Peyer's patch (tissue), 4 donors: ENCODE measurements at places on chromosomes 12 and 14. TPM values are rescaled to one million over a fixed set of nuclear protein-coding genes. Genes with fewer than 3 reads are reported as not detected.

The NPFF gene
- total RNA-seq: not detected

The CLEC4C gene
- total RNA-seq: not detected

The NUMB gene
- total RNA-seq: 105 TPM

The MYBPC1 gene
- 19.4 TPM for total RNA-seq

The FAM181A gene
- total RNA-seq: not detected

The LTB4R gene
- total RNA-seq: 12.9 TPM

The AMDHD1 gene
- total RNA-seq: 2.5 TPM

The NEUROD4 gene
- not detected for total RNA-seq

The CD69 gene
- total RNA-seq: 83.3 TPM

The KLRC2 gene
- total RNA-seq: 1.8 TPM

The MFAP5 gene
- 17.3 TPM for total RNA-seq

- peak; percentile 59 for DNase-seq
Measured at GRCh38 chr14:99995700-99996356, 69.4 kb upstream of the EVL start.

GRCh38 chr12:26097046-26097878, 27.6 kb downstream of the BHLHE41 start:
- peak; percentile 81 for DNase-seq

- DNase-seq: no peak
Measured at GRCh38 chr12:64951944-64952343, 127.5 kb downstream of the TBC1D30 start.

DNA sequence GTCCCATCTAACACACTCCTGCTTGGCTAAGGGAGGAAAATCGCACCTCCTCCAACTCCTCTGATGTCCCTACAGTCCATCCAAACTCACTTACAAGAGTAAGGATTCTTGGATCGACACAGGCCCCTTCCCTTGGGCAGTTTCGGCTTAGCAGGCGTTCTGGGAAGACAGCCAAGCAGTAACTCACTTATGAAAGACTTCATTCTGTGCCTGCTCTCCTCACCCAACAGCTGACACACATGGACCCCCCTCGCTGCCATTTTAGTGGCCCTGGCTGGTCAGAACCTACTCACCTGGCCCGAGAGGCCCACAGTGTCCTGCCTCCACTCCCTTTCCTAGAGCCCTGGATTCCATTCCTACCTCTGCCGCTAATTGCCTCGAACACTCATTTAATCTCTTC, 52.3 kb upstream of the BCL2L14 start:
- no peak for DNase-seq

DNA sequence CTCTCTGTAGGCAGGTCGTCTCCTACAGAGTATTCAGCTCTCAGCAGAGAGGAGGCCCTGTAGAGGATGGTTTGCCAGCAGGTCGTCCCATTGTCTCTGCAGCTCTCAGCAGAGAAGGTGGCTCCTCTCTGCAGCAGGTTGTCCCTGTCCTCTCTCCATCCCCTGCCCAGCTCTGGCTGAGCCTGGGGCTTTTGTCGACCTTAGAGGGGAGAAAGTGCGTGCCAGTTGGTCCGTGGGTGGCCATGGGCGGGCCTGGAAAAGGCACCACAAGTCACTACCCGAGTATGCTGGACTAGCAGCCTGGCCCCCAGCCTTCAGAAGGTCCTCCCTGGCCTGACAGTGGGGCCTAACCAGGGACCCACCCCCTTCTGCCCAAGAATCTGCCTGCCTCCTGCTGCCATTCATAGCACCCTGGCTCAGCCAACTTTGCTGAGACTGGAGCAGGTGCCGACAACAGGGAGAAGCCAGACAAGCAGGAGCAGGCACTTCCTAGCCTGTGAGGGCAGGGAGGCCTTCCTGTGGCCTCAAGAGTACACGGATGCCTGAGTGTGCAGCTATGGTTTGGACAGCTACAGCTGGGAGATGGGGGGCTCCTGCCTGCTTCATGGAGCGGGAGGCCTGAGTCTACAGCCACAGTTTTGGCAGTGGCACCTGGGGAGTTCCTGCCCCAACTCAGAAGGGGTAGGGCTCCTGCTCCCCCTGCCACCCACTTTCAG, 59.7 kb upstream of the KCNH3 start:
- DNase-seq: no peak

- DNase-seq: peak; percentile 80
Measured at GRCh38 chr12:113174461-113175384, 10.6 kb downstream of the DDX54 start.

DNA sequence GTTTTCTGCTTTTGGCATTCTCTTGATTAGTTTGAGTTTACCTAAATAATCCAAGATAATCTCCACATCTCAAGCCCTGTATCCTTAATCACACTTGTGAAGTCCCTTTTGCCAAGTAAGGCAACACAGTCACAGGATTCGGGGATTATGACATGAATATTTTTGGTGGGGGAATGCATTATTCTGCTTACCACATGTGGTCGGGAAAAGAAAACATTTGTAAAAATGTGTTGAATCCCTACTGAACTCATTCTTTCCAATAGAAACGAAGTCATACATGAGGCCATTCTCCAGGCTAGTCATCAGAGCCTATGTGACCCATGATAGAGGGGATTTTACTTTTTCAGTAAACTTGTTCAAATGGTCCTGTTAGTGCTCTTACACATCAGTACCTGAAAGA, 58.5 kb upstream of the PRICKLE1 start:
- DNase-seq: no peak

DNA sequence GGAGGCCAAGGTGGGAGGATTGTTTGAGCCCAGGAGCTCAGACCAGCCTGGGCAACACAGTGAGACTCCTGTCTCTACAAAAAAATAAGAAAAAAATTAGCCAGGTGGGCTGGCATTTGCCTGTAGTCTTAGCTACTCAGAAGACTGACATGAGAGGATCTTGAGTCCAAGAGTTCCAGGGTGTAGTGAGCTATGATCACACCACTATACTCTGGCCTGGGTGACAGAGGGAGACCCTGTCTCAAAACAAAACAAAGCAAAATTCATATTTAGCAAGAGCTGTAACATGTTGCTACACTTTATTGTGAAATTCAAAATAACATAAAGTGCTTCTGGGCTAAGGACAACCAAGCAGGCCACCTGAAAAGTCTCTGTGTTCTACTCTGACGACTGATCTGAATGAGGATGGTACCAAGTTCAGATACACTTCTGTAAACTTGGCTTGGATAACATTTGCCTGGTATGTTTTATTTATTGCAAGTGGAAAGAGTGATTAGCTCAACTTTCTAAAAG, 11.6 kb upstream of the STRN3 start:
- no peak for DNase-seq

GRCh38 chr14:22176957-22177356, 412.1 kb downstream of the DAD1 start:
- no peak for DNase-seq

GRCh38 chr12:14239935-14240872, 125.3 kb upstream of the ATF7IP start:
- peak; percentile 61 for DNase-seq

- DNase-seq: no peak
Measured at GRCh38 chr12:604956-605355, 58.3 kb downstream of the NINJ2 start.

DNA sequence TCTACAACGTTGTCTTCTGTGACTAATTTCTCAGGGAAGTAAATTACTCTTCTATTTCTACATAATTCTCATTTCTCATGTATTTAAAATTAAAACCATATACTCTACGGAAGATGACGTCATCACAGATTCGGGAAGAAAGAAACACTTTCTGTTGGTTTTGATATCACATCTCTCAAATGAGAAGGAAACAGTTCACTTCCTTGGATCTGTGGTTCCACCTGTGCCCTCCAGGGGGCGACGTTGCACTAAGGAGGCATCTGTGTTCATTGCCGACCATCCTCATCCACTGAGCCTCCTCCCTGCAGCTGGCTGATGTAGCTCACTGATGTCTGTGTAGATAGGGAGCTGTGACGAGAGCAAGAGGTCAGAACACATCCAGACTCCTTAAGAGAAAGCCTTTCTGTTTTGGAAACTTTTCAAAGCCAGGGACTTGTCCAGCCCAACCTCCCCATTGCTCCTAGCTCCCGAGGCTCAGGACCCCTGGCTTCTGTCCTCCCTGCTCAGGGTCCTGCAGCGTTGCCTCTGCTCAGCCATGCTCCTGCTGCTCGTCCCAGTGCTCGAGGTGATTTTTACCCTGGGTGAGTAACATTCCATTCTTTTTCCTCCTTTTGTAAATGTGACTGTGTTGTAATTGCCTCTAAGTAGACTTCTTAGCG, 172.7 kb upstream of the OR4E1 start:
- peak; percentile 25 for DNase-seq

GRCh38 chr14:70473825-70474224, 21.9 kb downstream of the ADAM21 start:
- no peak for DNase-seq

- DNase-seq: no peak
Measured at GRCh38 chr12:105107171-105107493, 399 bp upstream of the WASHC4 start.

GRCh38 chr12:24081092-24081529, 131.6 kb upstream of the SOX5 start:
- no peak for DNase-seq

- DNase-seq: no peak
Measured at GRCh38 chr14:68568907-68569897, 223.7 kb downstream of the ZFP36L1 start.

DNA sequence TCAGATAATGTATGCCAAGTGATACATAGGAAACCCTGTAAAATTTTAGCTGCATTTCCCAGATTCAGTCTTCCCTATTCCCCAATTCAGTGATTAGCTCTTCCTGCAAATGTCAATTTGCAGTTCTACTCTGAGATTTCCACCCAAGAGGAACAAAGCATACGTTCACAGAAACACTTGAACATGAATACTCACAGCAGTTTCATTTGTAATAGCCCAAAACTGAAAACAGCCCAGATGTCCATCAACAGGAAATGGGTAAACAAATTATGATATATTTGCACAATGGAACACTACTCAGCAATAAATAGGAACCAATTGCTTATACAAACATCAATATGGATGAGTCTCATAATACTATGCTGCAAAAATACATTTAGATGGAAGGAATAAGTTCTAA, 194.2 kb downstream of the GXYLT1 start:
- no peak for DNase-seq

DNA sequence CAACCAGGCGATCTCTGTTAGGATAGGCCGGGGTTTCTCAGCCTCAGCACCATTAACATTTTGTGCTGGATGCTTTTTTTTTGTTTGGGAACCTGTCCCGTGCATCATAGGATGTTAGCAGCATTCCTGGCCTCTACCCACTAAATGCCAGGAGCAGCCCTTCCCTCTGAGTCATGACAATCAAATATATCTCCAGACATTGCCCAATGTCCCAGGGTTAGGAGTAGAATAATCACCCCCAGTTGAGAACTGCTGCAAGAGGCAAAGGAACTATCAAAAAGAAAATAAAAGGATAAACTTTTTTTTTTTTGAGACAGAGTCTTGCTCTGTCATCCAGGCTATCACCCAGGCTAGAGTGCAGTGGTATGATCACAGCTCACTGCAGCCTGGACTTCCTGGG, 76.0 kb downstream of the ACACB start:
- no peak for DNase-seq

GRCh38 chr12:2335513-2335912, 282.7 kb downstream of the CACNA1C start:
- DNase-seq: no peak

GRCh38 chr14:91554535-91555332, 44.6 kb upstream of the PPP4R3A start:
- DNase-seq: no peak

DNA sequence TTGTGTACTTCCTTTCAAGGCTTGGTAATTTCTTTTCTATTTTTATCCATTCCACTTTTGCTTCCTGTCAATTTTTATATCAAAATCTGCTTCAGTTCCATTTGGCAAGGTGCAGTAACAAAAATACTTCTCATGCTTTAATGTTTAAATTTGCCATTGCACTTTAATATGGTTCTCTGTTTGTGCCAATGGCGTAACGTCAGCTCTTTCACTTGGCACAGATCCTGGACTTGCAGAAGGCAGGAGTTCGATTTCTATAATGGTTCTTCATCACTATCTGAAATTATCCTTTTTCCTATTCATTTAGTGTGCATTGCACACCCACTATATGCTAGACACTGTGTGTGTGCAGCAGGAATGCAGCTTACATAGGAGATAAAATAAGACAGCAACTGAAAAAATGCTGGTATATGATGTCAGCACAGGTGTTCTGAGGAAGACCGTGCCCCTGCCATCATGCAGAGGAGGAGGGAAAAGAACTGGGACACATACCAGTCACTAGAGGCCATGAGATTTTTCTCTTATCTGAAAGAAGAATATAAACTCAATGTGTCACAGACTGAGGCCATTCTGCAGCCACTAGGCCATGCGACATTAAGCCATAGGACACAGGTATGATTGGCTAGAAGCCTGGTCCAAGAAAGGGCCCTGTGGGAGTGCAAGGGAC, 298.2 kb downstream of the RPAP3 start:
- DNase-seq: no peak
